OCI-LY7 (cell line): ENCODE measurements at places on chromosomes 2 and 18.
A peak's percentile ranks its signal among the peaks of the same experiment; 100 is the strongest.

DNA sequence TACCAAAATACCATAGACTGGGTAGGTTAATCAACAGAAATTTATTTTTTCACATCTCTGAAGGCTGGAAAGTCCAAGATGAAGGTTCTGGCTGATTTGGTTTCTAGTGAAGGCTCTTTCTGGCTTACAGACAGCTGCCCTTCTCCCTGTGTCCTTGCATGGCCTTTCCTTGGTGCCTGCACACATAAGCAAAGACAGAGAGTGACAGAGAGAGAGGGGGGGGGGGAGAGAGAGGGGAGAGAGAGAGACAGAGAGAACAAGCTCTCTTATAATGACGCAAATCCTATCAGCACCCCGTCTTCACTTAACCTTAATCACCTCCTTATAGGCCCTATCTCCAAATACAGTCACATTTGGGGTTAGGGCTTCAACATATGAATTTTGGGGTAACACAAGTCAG, 53.9 kb downstream of the INO80C start:
- no peak for DNase-seq

- DNase-seq: no peak
Observed at GRCh38 chr2:75311521-75311920, 112.2 kb upstream of the TACR1 start.

GRCh38 chr2:170806548-170806947, 10.1 kb upstream of the GAD1 start:
- DNase-seq: no peak

DNA sequence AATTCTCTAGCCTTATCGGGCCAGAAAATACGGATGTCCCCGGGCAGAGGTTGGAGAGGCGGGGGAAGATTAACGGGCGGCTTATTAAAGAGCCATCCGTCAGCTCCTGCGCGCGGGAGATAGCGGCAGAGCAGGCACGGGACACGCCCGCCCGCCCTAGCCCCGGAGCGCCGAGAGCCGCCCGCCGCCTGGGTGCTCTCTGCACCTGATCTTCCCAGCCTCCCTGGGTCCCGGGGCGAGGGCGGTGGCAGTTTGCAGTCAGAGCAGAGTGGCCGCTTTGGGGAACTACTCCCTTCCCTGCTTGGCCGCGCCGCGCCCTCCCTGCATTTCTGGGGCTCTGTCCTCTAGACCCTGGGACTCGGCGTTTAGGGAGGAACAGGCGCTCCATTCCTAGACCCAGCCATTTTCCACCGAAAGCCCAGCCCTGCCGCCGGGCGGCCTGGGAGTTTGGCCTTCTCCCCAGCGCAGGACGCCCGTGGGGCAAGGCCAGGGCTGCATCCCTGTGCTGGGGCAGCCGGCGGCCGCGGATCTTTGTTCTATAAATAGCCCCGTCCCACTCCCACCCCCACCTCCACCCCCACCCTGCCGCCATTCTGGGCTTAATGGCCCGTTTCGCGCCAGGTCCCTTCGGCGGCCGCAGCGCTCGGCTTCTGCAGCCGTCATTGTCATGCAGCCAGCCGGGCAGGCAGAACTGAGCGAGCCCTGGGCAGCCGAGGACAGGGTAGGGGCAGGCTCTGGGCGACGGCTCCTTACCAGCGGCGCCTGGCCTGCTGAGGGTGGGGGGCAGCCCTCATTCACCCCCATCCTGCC, 6.6 kb downstream of the GAD1 start:
- no peak for DNase-seq

DNA sequence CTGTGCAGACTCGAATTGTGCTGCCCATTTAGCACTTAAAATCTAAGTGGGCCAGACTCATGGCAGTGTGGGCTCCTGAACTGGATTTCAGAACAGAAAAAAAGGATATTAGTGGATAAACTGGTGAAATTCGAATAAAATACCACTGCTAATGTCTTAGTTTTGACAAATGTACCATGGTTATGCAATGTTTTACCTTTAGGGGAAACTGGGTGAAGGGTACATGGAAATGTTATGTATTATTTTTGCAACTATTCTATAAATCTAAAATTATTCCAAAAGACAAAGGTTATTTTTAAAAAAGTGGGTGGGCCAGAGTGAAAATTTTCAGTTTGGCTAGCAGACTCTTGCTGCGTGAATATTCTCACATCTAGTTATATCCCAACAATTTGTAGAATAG, 260.6 kb upstream of the CCDC68 start:
- DNase-seq: no peak

- no peak for DNase-seq
Observed at GRCh38 chr18:9694174-9694573, 13.9 kb upstream of the RAB31 start.

- DNase-seq: no peak
Observed at GRCh38 chr18:54973046-54973445, 13.8 kb upstream of the CCDC68 start.

DNA sequence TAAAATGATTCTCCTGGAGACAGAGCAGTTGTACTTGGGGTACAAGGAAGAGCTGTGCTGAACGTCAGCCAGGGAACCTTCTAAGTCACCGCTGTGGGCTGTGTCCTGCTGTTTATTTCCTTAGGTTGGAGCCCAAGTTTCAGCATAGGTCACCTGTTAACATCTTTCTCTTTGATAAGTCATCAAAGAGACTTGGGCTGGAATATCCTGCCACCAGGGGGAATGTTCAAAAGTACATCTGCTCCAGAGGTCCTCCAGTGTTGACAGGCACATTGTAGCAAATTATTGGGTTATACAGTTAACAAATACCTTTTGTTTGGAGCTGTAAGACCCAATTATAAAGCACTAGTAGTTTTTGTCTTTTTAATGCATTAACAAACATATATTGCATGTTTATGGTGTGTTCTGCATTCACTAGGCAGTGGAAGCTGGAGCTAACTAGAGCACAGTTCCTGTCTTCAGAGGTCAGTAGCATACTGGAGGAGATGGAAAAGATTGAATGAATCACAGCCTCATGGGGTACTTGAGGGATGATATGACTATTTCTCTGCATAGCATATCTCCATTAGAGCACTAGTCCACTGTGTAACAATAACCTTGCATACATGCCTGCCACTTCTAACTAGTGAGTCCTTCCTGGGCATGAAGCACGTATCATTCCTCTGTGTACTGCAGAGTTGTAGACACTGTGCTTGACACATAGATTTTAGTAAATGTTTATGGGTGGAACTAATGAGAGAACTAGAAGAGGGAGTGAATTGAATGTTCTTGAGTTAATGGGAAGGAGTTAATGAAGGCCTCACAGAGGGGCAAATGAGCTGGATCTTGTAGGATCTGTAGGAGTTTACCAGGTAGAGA, 182.1 kb downstream of the AGAP1 start:
- no peak for DNase-seq

GRCh38 chr18:26448714-26449159, 99.6 kb downstream of the KCTD1 start:
- DNase-seq: peak; percentile 42

DNA sequence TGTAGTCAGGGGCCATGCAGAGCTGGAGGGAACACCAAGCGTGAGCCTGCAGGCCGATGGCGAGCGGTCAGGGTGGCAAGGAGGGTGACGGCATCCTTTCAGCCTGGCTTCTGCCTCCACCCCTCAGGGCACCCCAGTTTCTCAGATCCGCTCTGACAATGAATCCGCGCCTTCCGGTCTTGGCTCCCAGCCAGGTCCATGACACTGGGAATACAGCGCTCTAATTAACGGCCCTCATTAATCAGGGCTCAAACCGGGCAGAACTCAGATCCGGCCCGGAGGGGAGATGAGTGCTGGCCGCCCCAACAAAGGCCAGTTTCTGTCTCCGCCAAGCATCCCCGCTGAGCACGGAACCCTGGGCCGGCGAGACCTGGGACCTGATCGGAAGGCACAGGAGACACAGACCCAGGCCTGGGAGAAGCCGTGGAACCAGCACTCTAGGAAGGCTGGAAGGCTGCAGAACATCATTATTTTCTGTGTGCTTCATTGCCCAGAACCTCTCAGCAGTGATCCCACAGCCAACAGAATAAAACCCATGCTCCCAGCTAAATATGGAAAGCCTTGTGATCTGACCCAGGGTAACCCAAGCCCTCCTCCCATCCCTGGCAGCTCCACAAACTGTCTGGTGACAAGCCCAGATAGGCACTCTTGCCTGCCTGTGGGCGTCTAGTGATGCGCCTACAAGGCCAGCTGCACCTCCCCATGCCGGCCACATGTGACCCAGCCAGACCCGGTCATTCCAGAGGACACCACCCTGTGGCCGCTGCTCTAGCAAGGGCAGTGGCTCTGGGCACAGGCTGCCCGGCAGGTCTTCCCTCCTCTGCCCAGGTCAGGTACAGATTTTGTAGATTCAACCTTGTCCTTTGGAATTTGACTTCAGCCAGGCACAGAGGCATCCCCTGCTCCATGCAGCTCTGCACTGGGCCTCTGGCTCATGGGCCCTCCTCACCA, 438.7 kb upstream of the MYT1L start:
- DNase-seq: no peak

GRCh38 chr2:151862700-151863099, 34.5 kb upstream of the ARL5A start:
- no peak for DNase-seq

GRCh38 chr2:141889788-141890187, 241.0 kb downstream of the LRP1B start:
- DNase-seq: no peak

DNA sequence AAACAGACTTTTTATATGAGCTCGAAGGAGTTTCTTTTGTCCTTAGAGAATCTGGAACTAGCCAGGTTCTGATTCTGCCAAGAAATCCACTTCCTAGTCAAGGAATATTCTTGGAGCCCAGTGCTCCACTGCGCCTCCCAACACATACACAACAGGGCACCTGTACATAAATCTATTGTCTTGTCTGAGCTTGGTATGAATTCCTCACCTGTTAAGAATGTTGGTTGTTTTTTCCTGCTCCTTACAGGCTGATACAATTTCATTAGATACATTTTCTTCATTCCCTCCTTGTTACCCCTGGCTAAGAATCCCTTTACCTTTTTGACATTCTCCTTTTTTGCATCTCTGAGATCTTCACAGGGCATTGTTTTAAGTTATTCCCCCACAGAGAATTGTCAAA, 56.0 kb upstream of the FZD7 start:
- DNase-seq: no peak

GRCh38 chr2:232026910-232027309, 65.4 kb downstream of the DIS3L2 start:
- DNase-seq: no peak

DNA sequence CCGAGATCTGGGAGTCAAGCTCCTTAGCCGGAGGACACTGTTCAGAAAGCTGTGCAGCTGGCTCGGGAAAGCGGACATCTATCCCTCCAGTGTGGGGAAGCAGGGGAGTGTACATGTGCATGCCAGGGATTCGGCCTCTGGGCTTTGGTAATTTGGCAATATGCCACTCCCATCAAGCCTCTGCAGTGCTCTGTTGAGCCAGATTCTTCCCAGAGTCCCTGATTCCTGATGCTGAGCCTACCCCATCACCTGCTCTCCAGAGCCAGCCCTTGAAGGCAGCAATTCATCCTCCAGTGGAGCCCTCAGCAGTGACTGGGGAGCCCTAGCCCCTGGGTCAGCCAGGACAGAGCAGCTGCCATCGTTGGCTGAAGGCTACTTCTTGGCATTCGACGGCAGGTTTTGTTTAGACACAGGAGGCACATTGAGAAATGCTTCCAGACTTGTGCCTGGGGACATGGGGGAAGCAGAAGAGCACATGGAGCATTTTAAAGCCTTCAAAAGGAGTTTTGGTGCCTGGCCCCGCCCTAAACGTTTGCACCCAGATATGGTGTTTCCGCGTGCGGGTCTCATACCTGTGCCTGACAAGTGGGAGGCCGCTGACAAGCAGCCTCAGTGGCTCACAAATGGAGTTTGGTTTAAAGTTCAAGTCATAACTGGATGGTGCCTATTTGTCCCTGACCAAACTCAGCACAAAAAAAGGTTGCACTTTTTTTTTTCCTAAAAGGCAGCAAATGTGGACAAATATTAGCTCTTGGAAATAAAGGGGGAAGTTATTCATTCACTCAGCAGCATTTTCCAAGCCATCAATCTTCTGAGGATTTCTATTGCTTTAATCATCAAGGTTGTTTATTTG, 272.8 kb downstream of the CYRIA start:
- DNase-seq: no peak

- DNase-seq: no peak
Observed at GRCh38 chr18:34710934-34711333, 836 bp downstream of the DTNA start.

GRCh38 chr2:222598611-222599010, 57.3 kb downstream of the FARSB start:
- no peak for DNase-seq

- no peak for DNase-seq
Observed at GRCh38 chr2:239316562-239317465, 84.0 kb downstream of the HDAC4 start.

GRCh38 chr2:199460101-199460671, 2.4 kb upstream of the SATB2 start:
- DNase-seq: peak; percentile 45

DNA sequence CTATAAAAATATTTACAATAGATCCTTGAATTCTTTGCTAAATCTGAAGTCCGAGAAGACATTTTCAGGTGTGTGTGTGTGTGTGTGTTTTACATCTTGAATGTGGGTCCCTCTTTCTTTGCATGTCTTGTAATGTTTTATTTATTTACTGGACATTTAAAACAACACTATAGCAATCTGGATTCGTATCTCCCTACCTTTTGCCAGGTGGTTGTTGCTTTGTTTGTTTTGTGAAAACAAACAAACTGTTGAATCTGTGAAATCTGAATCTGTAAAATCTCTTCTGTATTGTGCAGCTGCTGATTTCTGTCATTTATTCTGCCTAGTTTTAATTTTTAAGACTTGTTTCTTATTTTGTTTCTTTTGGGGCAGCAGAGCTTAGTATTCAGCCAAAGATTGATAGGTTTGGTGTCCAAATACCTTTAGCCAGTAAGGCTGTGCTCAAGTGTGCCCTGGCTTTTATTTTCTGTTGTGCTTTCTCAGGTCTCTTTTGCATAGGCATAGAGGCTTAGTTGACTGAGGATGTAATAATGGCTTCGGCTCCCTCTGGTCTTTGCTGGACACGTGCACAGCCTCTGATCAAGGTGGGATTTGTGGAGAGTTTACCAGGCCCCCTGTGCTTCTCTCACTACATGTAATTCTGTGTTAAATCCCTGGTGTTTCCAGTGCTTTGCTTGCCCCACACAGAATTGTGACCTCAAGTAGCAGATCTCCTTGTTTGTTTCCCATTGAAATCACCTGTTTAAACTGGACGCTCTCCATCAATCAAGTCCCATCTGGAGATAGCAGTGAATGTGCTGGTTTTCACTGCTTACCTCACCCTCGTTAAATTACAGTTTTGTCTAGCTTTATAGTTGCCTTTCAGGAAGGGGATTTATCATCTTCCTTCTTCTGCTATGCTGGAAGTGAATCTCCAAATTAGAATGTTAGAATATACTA, 71.1 kb downstream of the BIRC6 start:
- no peak for DNase-seq

GRCh38 chr2:64609942-64610281, 43.8 kb downstream of the SERTAD2 start:
- DNase-seq: no peak

DNA sequence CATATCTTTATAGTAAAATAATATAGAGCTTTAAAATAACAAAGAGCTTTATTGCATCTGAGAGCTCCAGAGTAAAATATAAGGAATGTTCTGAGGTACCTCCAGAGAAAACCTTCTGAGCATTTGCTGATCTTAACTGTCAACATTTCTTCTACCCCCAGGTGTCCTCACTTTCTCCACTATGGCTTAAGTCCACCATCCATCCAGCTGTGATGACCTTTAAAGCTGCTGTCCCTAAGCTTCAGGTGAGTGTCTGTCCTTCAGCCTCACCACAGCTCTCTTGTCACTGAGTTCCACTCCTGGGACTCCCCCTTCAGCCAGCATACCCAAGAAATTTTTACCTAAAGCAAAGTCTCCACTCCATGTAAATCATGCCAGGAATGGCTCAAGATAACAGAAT, 137.9 kb downstream of the MYO5B start:
- no peak for DNase-seq
